ENCODE measurements at places on chromosomes 6 and 20.

DNA sequence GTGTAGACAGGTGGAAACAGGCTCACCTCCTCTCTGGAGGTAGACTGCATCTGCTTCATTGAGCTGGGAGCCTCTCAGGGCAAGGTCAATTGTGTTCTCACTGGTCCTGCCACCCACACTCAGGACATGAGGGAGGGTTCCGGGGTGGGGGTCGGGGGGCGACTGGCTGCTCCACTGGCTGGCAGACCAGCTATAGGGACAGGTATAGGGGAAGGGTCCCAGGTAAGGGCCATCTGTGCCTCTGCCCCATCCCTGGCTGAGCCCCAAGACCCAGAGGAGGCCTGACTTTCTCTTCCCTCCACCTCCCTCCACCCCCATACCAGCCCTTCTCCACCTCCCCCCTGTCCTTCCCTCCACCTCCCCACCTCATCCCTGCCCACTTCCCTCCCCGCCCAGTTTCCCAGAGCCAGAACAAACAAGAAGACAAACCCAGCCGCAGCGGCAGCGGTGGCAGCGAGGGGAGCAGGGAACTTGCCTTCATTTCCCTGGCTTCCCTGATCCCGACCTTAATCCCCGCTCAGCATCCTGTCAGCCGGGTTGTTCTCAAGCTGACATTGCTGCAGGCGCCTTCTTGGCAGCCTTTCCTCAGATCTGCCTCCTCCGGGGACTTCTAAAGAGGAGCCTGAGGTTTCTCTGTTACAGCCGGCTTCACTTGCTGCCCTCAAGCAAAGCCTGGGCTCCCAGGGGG lies 18.3 kb upstream of the FOXP4 start:
- no peak for DNase-seq

DNA sequence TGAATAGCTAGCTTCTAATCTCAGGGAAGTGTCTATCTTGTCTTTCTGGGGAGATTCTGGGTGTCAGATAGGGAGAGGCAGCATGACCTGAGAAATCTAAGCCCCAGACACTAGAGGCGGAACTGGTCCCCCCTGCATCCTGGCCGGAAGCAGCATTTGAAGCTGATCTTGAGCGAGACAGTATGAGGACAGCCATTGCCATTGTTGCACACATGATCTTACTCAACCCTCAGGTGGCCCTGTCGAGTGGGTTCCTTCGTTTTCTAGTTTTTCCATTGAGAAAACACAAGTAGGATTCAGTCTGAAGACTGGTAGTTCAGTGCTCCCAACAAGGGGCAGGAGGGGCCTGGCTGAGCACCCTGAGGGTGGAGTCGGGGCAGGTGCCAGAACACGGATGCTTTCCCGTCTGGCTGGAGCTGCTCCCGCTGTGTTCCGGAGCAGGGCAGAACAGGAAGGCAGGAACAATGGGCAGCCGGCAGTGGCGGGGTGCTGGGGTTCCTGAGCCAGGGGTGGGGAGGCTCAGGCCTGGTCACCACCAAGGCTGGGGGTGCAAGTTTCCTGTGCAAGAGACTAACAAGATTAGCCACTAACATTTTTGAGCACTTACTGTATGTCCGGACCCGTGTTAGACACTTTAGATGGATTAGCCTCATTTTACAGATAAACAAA lies 7.9 kb upstream of the SDCBP2 start:
- DNase-seq: no peak

DNA sequence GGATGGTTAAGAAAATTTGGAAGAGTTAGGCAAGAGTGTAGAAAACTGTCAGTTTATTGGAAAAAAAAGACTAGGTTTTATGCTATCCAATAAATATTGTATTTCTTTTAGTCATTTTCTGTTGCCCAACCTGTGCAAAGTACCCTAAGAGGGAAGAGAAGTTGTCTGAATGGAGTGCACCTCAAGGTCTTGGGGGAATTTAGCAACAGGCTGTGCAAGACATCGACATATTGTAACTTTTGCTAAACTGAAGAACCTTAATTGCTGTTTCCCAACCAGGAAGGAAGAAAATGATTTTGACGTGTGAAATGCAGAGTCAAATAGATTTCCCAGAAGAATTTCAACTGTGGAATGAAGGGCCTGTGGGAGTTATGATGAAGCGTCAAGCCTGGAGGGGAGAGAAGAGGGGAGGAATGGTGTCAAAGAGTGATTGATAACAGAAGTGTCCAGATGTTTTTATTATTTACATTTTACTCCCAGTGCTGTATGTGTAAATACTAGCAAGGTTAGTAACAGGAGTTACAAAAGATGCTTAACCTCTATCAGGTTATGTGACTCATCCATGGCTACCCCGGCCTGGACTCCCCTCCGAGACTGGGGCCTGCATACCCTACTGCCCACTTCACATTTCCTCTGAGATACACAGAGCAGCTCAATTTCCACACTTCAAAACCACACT lies 246.8 kb downstream of the MYLK4 start:
- no peak for DNase-seq

GRCh38 chr6:81697559-81697958 lies 54.9 kb downstream of the TENT5A start:
- no peak for DNase-seq

DNA sequence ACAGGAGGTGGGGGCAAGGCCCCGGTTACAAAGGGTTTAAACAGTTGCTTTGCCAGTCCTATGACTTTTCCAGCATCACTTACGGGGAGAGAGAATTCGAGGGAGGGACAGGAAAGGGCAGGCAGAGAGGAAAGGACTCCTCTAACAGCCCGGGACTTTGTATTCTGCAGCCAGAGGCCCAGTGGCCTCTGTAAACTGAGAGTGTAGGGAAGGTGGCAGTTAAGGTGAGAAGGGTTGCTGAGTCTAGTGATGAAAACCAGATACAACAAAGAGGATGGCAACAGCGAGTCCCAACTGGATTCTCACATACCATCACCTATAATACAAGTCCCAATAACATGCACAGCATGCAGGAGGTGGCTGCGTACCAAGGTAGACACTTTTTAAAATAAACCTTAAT lies 13.5 kb downstream of the PLAGL2 start:
- no peak for DNase-seq

GRCh38 chr20:62894261-62894660 lies 32.0 kb downstream of the DIDO1 start:
- no peak for DNase-seq

GRCh38 chr6:13065581-13065980 lies 262.8 kb downstream of the TBC1D7 start:
- DNase-seq: no peak

DNA sequence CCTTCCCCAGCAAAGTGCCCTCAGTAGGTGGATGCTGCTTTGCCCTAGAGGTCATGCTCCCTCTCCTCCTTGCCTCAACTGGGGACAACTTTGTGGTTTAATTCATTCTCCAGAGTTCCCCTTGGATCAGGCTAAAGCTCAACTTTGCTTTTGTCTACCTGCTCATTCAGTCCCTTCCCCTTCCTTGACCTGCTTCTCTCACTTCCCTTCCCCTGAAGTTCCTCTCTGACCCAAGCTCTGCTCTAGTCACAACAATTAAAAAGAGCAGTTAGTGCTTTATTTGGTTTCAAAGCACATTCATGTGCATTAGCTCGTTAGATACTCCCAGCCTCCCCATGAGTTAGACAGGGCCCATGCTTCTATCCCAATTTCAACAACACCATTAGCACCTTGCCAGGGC lies 71.3 kb downstream of the DZANK1 start:
- DNase-seq: no peak

DNA sequence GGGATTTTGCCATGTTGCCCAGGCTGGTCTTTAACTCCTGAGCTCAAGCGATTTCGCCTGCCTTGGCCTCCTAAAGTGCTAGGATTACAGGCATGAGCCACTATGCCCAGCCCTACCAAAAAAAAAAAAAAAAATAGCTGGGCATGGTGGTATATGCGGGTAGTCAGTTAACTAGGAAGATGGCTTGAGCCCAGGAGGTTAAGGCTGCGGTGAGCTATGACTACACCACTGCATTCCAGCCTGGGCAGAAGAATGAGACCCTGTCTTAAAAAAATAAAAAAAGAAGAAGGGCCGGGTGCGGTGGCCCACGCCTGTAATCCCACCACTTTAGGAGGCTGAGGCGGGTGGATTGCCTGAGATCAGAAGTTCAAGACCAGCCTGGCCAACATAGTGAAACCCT lies 50.2 kb downstream of the ELOVL2 start:
- no peak for DNase-seq

DNA sequence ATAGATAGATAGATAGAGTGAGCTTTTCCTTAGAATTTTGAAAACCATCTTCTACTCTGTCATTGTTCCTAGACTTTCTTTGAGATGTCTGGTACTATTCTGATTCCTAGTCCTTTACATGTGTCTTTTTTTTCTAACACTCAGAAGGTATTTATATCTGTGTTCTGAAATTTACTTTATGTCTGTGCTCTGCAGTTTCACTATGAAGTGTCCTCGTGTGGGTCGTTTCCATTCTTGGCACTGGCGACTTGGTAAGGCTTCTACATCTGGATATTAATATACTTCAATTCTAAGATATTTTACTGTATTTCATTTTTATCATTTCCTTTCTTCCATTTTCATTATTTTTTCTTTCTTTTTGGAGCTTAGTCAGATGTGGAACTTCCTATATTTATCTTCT lies 87.0 kb downstream of the FHL5 start:
- no peak for DNase-seq

DNA sequence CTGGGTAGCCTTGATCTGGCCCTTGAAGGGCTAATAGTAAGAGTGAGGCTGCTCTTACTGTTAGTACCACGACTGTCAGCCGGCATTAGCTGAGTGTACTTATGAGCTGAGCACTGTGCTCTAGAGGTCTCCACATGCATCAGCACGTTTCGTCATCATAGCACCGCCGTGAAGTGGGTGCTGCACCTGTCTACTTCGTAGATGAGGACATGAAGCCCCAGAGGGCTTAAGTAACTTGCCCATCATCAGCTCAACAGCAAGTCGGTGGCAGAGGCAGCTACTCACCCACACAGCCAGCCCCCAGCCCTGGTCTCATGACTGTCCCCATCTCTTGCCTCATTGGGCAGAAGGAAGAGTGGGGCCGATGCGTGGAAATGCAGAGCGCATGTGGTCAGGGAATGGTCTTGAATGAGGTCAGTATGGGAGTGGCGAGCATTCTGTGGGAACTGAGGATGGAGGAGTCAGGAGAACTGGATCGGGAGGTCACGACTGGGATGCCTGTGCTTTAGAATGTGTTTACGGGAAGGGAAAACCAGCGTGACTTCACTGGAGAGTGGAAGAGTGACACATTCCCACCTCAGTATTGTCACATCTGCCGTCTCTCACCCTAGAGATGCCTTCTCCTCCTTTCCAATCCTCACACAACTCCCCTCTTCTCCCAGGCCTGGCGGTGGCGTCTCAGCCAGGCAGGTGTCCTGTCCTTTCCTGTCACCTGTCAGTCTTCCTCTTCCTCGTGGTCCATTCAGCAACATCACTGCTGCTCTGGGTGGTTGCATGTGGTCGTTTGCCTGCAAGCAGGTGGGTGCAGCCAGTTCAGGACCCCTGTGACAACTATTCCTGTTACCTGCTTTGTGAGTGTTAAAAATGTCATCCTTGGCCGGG lies 6.0 kb downstream of the SYTL3 start:
- DNase-seq: no peak

- no peak for DNase-seq
Measured at GRCh38 chr20:20411402-20411801, 43.5 kb downstream of the INSM1 start.

DNA sequence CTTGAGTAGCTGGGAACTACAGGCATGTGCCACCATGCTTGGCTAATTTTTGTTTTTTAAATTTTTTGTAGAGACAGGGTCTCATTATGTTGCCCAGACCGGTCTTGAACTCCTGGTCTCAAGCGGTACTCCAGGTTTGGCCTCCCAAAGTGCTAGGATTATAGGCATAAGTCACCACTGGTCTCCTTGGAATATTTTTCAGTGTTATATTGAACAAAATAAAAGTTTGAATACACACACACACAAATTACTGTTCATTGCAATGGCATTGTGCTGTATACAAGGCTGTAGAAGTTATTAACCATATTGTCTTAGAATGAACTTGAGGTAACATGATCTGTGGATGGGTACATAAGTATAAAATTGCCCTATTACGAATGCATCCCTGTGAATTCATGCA lies 166.1 kb downstream of the BCAS1 start:
- no peak for DNase-seq

DNA sequence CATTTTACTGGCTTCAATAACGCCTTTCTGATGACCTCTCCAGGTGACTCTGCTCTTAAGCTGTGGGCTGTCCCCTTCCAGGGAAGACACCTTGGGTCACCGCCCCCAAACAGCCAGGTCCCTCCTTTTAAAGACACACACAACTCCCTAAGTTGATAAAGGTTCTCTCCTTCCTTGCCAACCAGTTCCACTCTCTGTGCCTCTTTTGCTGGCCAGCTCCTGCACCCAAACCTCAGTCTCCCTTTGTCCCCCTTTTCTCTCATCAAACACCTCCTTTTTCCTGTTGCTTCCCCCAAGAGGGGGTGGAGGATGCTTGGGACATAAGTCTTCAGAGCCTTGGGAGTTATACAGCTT lies 1.0 kb downstream of the NCOA6 start:
- peak; percentile 42 for DNase-seq

DNA sequence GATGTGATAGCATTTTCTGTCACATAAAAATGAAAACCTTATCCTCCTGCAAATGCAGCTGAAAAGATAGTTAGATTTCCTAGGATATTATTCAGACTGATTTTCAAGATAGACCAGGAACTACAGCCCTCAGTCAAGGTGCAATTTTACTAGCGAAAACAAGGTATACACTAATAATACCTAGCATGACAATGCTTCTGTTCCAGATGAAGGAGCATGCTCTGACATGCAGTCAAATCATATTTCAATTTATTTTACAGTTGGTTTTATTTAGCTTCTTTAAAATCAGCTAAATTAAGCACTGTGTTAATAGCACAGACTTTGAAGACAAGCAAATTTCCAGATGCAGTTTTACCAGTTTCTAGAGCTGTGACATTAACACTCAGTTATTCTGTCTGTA lies 14.2 kb upstream of the TNFAIP3 start:
- DNase-seq: no peak

DNA sequence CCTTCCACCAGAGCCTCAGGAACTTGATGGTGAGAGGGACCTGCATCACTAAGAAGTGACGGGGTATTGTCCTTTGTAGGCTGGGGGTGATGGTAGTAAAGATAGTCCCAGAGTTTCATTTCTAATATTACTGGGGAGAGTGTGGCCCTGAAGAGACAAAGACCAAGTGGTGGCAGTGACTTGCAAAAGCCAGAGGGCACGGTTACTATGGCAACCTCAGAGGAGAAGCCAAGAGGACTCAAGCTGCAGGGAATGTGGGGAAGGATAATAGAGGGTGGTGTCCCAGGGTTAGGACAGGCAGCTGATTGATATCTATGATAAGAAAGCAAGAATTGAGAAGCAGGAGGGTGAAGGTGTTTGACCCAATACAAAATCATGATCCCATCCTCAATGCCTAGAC lies 42.5 kb downstream of the HLA-G start:
- no peak for DNase-seq

DNA sequence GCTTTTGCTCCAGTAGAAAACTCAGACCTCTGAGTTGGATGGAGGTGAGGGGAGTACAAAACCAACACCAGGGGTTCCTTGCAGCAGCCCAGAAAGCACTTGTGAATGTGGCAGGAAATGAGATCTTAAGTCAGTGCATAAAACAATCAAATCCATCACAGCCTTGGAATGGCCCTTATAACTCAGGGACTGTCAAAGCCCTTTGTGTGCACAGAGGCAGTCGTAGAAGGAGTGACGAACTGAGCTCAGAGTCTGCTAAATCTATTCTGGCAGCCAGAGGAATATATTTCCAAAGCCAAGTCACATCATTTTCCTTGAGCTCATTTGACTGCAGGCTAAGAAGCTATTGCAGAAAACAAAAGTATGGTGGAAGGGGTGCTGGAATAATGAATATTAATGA lies 676.6 kb downstream of the DHX35 start:
- no peak for DNase-seq
